ENCODE measurements at places on chromosomes 1 and 21.

- DNase-seq: no peak
Observed at GRCh38 chr1:33320619-33321165, at the start of gene A3GALT2. Gene A3GALT2 (minus strand): TSS chr1:33321098. CDS start chr1:33321098, 0 bp downstream.

- no peak for DNase-seq
Observed at GRCh38 chr1:63784489-63785390, 10.9 kb downstream of the ROR1 start.

DNA sequence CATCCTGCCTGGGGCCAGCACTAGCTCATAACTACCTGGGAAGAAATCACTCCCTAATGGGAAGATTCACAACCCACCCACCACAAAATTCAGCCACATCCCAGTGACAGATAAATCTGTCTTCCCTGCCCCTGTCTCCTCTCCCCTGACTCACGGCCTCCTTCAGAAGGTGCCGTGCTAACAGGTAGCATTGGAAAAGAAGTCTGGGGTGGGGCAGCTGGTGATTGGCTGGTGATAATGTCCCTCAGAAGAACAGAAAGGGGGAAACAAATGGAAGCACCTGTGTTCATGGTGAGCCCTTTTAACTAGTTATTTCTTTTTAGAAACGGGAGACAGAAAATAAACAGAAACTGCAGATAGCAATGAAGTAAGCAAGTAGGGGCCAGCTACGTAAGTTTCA, 29.1 kb downstream of the ITPKB start:
- DNase-seq: no peak

GRCh38 chr1:185645162-185645640, 89.0 kb upstream of the HMCN1 start:
- peak; percentile 8 for DNase-seq
